Tibial artery (tissue), 4 donors: ENCODE measurements at places on chromosomes 11 and 22.

GRCh38 chr22:24699876-24700275 lies 74.6 kb downstream of the PIWIL3 start:
- no peak for DNase-seq

- DNase-seq = no peak
These were observed 34.4 kb upstream of the CALCB start for GRCh38 chr11:15038963-15039362.

GRCh38 chr22:48177631-48178030 lies 1415.2 kb downstream of the TBC1D22A start:
- DNase-seq = no peak

DNA sequence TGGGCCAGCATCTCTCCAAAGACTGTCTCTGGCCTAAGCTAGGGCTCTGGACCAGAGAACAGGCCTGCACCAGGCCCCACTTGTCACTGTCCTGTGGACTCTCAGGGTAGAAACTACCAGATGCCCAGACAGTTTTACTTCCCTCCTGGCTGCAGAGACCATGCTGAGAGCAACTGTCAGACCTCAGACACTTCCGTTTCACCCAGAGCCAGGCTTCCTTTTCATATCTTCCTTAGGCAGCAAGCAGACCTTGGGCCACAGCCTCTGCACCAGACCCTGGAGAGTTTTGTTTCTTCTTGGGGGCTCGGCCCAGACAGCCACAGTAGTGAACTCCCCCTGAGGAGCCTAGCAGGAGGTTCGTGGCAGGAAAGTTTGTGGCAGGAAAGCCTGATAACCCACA lies 12.1 kb upstream of the FCHSD2 start:
- peak; percentile 58 for DNase-seq

DNA sequence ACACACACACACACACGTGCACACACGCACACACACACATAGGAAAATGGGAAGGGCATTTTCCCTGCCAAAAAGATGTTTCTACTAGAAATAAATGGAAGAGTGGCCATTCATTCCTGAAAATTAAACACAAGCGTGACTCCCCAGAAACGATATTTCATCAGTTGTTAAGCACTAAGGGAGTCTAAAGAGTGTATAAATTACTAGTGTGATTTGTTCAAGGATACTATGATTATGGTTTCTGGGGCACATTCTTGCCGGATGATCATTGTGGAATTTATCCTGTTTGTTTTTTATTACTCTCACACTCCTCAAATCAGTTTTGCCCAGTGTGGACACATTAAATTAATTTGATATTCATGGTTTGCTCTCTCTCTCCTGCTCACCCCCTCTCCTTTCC lies 16.4 kb upstream of the AMOTL1 start:
- no peak for DNase-seq

DNA sequence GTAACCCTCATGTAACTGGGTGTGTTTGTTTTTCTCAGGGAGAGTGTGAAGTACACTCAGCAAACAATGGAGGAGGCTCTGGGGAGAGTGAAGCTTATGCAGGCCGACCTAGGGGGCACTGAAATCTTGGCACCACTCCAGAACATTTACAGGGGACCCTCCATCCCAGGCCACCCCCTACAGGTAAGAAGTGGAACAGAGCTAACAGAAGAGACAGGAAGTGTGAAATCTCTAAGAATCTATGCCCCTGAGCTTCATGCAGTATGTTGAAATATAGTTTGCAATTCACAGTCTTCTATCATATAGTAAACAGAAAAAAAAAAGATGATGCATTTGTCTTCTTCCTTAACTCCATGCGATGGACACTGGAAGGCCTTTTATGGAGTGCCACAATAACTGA lies 8.4 kb downstream of the VWA5A start:
- DNase-seq = no peak

- DNase-seq = no peak
These were observed 178.2 kb upstream of the CCDC90B start for GRCh38 chr11:83464160-83464944.

- DNase-seq = no peak
These were observed 70.2 kb downstream of the NOX4 start for GRCh38 chr11:89420981-89421380.

DNA sequence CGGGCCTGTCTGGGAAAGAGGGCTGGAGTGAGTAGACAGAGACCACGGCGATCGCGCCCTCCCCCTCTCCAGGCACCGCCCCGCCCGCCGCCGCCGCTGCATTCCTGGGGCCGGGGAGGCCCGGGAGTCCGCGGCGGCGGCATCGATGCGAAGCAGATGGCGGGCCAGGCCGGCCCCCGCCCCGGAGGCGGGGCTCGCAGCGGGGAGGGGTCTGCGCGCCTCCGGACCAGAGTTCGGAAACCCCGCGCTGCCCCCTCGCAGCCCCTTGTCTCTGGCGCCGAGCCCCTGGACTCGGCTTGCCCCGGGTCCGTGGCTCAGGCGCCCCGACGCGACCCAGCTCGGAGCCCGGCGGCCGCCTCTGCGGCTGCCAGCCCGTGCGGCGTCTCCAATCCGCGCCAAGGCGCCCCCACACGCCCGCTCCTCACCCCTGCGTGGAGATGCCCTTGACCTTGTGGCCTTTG lies 1.3 kb downstream of the SCARF2 start:
- DNase-seq = no peak

- no peak for DNase-seq
These were observed 4.1 kb downstream of the BDNF start for GRCh38 chr11:27696115-27696514.

DNA sequence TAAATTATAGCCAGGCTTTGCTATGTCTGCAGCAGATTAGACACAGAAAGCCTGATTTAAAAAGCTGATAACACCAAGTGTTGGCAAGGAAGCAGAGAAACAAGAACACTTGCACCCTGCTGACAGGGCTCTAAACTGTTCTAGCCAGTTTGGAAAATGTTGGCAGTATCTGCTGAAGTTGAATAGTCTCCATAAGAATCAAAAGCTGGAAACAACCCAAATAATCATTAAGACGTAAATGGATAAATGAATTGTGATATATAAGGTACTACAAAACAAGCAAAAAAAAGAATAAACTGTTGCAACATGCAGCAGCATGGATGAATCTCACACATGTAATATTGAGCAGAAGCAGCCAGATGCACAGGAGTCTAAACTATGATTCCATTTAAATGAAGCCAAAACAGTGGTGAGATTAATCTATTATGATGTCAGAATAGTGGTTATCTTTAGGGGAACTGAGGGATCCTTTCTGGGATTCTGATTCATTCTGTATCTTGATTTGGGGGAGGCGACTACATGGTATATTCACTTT lies 40.4 kb upstream of the ADORA2A start:
- no peak for DNase-seq

GRCh38 chr11:110711448-110711775 lies 825 bp downstream of the ARHGAP20 start:
- no peak for DNase-seq

GRCh38 chr11:12668166-12668565 lies 6.1 kb upstream of the TEAD1 start:
- DNase-seq = no peak

- no peak for DNase-seq
These were observed 3.6 kb upstream of the GAS2L1 start for GRCh38 chr22:29302681-29303465.

GRCh38 chr11:130781931-130782330 lies 134.3 kb downstream of the SNX19 start:
- no peak for DNase-seq

DNA sequence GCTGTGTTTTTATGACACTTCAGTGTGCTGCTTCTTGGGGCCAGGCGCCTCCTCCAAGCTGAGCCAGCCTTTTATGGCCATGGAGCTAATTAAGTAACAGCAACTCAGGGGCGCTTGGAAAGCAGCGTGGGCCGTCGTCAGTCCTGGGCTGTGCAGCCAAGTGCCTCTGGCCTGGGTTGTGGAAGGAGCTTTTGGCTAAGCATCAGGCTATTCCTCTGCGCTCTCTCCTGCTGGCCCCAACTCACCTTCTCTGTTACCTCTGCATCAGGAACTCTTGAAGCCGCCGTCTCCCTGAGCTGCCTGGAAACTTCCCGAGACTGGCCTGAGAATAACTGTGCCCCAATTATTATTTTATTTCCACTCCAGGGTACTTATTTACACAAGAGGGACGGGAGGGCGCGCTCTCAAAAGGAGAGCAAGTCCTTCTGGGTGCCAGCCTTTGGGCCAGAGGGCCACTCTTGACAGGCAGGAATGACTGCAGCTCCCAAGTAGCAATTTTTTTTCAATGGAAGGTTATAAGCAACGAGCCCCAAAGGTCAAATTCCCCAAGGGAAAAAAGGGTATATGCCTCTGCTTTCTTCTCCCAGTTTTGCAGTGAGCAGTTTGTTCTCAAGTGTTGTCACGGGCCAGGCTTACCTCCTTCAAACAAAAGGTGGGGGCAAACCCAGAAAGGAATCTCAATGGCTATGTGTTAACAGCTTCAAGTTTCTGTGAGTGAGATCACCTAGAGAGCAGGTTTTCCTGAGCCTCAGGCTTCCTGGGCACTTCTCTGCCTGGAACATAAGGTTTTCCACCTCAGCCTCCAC lies 38.5 kb upstream of the NAV2 start:
- peak; percentile 97 for DNase-seq

GRCh38 chr11:19359221-19360000 lies 118.7 kb upstream of the E2F8 start:
- DNase-seq = no peak

- DNase-seq = no peak
These were observed 65.6 kb downstream of the BUD13 start for GRCh38 chr11:116707161-116707629.

DNA sequence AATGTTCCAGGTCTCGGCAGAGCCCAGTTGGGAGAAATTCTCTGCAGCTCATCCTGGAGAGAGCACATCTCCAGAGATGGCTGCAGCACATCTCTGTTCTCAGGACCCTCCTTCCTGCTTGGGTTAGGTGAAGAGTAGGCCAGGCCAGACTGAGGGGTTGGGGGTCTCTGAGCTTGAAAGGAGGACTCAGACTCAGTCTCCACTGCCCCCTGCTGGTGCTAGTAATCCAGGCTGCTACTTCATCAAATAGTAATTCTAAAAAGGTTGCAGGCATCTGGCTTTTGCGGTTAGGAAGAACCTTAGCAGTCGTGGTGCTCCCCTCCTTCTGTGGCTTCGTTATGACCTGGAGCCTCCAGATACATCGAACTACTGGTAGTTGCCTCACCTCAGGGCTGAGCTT lies 9.7 kb downstream of the TUB start:
- peak; percentile 52 for DNase-seq

DNA sequence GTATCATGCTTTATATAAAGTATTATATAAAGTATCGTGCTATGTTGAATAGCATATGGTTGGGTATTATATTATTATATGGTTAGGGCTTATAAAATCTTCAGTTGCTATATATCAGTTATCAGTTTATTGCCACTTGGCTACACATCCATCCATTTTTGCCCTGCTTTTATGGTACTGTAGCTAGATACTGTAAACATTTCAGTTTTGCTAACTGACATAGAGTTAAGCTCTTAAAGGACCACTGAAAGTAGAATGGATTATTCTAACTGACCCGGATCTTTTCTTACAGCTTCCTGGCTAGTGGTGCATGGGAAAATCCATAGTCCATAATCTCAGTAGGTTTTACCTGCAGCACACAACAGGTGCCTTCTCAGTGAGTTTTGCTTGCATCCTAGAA lies 405.3 kb upstream of the LUZP2 start:
- no peak for DNase-seq

GRCh38 chr11:65954771-65955170 lies 6.8 kb upstream of the SART1 start:
- DNase-seq = no peak

- no peak for DNase-seq
These were observed 369 bp downstream of the DHCR7 start for GRCh38 chr11:71447791-71448256.

- no peak for DNase-seq
These were observed 3.6 kb upstream of the TBC1D22A start for GRCh38 chr22:46758867-46759290.

DNA sequence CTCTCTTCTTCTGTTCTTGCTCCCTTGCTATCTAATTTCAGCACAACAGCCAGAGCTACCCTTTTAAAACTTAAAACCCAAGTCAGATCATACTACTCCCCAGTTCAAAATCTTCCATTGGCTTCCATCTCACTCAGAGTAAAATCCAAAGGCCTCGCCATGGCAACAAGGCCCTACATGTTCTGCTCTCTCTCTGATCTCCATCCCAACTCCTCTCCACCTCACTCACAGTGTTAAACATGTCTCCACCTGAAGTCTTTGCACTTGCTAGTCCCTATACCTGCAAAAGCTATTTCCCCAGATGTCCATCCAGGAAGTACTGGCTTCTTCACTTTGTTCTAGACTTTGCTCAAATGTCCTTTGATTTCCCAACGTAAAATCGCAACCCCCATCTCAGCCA lies 3.0 kb upstream of the GRAP2 start:
- no peak for DNase-seq

- no peak for DNase-seq
These were observed 927.3 kb upstream of the RAG2 start for GRCh38 chr11:37525336-37525735.

DNA sequence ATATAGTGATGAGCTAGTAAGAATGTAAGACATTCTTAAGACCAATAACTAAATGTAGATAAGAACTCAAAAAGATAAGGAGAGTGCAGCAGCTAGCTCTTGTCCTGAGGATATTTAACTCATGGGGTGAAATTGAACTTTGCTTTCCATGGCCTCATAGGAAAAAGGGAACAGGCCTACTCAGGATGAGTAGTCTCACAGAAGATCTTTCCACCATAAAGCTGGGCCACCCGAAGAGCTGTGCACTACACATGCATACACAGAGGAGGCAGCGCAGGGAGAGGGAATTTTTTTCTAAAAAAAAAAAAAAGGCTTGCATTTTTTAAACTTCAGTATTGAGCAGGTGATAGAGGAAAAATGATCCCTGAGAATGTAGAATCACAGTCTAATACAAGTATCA lies 59.9 kb upstream of the CFAP300 start:
- no peak for DNase-seq

- no peak for DNase-seq
These were observed 222.6 kb upstream of the CCDC90B start for GRCh38 chr11:83508804-83509203.

- no peak for DNase-seq
These were observed 10.5 kb downstream of the AP2A2 start for GRCh38 chr11:936199-936598.

- no peak for DNase-seq
These were observed 27.7 kb downstream of the SLC36A4 start for GRCh38 chr11:93169950-93170561.

DNA sequence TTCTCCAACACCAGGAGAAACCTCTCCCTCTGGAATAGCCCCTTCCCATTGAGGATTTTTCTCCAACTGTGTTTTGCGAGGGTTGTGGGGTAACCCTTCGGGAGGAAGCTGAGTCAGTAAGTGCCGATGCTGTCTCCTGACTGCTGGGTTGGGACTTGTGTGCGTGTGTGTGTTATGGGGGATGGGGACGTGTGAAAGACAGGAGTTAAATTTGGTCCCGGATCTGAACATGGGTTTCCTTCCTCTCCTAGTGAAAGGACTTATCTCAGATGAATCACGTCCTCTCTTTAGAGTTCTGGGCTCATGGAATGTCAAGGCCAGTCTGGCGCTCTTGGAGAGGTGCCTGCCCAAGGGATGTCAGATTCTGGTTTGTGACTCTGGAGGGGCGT lies 33.3 kb downstream of the KIAA1671 start:
- DNase-seq = peak; percentile 51

DNA sequence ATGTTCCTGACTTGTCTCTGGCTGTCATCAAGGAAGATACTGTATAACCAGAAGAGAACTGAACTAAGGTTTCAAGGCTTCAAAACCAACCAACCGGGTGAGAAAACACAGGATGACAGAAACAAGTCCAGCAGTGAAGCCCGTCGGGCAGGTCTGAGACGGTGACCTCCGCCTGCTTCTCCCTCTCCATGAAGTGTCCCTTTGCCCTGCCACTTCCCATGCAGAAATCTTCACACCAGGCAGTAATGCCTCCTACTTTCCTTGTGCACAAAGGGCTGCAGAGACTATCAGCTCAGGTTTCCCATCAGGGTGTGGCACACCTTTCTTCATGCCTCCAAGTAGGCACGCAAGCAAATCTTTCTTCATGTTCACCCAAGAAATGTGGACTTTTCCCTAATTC lies 24.2 kb downstream of the PRDM10 start:
- DNase-seq = no peak
